ENCODE measurements at places on chromosomes 2 and 18.

DNA sequence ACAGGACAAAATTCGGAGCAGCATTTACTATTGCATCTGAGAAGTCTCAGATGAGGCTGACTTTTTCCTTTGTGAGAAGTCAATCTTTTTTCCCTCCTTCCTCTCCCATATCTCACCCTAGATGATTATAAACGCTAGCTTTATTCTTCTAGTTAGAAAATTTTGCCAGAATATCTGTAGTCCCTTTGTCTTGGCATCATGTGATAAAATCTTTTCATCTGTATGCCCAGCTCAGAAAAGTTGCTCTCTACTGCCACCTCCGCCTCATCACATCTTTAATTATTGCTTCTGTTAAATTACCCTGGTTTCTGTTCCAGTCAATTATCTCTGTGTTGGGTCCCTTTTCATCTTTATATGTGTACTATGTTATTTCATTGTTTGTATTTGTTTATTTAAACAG is 210.8 kb upstream of the SLC35G4 start:
- DNase-seq = no peak
- H3K4me3 ChIP-seq = no peak overlapping the region
- H3K36me3 ChIP-seq = no peaks in the 10 kb centered on the region
- no peaks in the 10 kb centered on the region for H3K4me1 ChIP-seq
- no peaks in the 10 kb centered on the region for H3K27me3 ChIP-seq

DNA sequence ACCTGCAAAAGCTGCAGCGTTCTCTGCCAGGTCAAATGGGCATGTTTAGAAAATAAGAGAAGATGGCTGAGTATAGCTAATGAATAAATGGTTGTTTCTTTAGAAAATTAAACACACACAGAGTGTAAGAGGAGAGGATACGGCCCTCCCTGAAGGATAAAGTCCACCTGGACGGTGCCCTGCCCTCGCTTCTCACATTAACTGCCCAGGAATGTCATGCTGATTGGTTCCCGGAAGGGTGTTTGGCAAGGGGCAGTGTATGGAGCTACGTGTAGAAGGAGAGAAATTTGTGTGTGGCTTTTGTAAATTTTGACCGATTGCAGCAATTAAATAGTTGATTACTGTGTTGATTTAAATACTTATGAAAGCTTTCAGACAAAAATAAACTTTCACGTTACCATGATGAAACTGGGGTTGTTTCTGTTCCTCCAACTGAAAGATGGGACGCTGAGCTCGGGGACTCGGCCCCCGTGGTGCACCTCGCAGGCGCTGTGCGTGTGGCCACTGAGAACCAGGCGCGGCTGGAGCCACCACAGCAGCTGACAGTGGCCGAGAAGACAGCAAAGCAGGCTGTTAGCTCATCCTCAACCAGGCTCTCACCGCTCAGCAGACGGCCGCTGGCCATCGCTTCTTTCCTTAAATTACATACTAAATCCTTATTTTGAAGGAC is 22.7 kb downstream of the MPPE1 start:
- DNase-seq = no peak
- H3K4me1 ChIP-seq = peaks cover 3% of the 10 kb centered on the region
- peaks cover 23% of the 10 kb centered on the region for H3K36me3 ChIP-seq

- H3K36me3 ChIP-seq = no peaks in the 10 kb centered on the region
- no peak for DNase-seq
- H3K27ac ChIP-seq = no peak overlapping the region
- no peaks in the 10 kb centered on the region for H3K27me3 ChIP-seq
- peaks cover 20% of the 10 kb centered on the region for H3K4me1 ChIP-seq
- no peak overlapping the region for H3K4me3 ChIP-seq
Measured at GRCh38 chr2:44247924-44248323, 27.4 kb upstream of the SLC3A1 start.

- no peak overlapping the region for H3K4me3 ChIP-seq
- peaks cover 18% of the 10 kb centered on the region for H3K36me3 ChIP-seq
- H3K27me3 ChIP-seq = no peaks in the 10 kb centered on the region
- H3K27ac ChIP-seq = no peak overlapping the region
- DNase-seq = no peak
- peaks cover 54% of the 10 kb centered on the region for H3K4me1 ChIP-seq
Measured at GRCh38 chr2:47037678-47038077, 117.4 kb downstream of the STPG4 start.

DNA sequence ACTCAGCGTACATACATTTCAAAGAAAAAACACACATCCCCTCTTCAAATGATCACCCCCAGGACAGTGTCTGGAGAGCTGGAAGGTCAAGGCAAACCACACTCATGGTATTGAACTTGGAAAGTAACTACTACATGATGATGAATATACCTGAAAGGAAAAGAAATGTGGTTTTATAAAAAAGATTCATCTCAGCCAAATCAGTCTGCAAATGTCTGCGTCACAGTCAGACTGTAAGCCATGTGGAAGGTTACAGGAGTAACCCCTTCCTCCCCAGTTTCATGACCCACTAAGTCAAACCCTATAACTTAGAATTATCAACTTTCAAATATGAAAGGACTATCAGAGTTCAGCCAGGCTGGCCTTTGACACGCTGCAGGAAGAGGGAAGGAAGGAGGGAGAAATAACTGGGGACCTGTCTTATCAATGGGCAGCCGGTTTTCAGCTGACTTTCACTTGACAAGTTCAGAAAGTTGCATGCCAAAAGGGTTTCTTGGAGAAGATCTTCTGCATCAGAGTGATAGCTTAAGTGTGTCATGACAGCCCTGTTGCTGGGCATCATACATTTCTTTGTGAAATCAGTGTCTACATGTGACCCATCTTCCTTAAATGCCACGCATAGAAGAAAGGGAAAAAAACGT is 7.0 kb upstream of the BMP10 start:
- H3K4me3 ChIP-seq = no peak overlapping the region
- no peak overlapping the region for H3K27ac ChIP-seq
- no peaks in the 10 kb centered on the region for H3K4me1 ChIP-seq
- DNase-seq = no peak
- no peaks in the 10 kb centered on the region for H3K36me3 ChIP-seq

DNA sequence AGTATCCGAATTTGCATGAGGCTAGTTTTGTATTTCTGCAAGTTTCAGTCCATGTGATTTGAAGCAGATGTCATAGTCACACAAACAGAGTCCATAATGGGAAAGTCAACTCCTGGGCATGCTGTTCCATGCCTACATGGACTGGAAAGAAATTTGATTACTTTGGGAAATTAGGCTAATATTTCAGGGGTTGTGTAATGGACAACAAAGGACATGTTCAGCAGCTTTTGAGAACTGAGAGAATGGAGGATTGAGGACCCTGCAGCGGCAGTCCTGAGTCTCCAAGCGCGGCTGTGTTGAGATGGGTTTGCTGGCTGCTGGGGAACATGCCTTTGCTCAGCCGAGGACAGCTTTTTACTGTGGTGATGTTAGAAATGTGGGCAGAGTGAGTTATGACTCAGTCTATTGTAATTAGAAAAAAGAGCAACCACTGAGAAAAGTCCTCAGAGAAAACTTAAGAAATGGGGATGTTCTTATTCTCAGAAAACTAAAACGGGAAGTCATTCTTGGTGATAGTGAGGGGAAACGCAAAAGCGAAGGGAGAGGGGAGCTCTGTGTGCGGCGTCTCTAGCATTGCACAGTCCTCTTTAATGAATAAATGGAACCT is 149.2 kb downstream of the FAM210A start:
- H3K27me3 ChIP-seq = no peaks in the 10 kb centered on the region
- no peak for DNase-seq
- peaks cover 11% of the 10 kb centered on the region for H3K4me1 ChIP-seq
- H3K27ac ChIP-seq = no peak overlapping the region
- H3K4me3 ChIP-seq = no peak overlapping the region

Data from tibial nerve (tissue), 4 donors.